Progenitor cell of endocrine pancreas (in vitro differentiated cells): ENCODE measurements at places on chromosomes 13 and 19. TPM values are rescaled to one million over a fixed set of nuclear protein-coding genes. Genes with fewer than 3 reads are reported as not detected.

DNA sequence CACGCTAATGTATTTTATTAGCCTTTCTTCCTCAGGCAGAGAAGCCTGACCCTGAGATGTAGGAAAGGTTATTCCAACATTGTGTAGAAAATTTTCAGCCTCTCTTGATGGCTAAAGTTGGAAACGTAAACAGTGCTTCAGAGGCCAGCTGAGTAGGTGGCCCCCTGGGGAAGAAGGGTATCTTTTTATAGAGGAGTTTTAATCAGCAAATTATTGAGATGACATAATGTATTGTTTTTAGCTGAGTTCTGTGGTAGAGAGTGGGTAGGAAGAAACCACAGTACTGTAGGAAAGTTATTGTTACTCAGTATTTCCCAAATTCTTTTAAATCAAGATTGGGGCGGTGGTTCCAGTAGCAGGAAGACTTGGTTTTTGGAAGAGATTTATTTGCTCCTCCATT, 268.8 kb downstream of the DLEU7 start:
- no peak overlapping the region for H3K4me3 ChIP-seq
- no peaks in the 10 kb centered on the region for H3K36me3 ChIP-seq
- no peak overlapping the region for H3K27ac ChIP-seq
- H3K27me3 ChIP-seq = no peaks in the 10 kb centered on the region
- DNase-seq = no peak
- peaks cover 7% of the 10 kb centered on the region for H3K4me1 ChIP-seq

Gene CNFN
- 2.8 and 2.9 TPM in 2 replicates for total RNA-seq

Gene PNMA8A
- 27.5 and 28.1 TPM in 2 replicates for total RNA-seq

DNA sequence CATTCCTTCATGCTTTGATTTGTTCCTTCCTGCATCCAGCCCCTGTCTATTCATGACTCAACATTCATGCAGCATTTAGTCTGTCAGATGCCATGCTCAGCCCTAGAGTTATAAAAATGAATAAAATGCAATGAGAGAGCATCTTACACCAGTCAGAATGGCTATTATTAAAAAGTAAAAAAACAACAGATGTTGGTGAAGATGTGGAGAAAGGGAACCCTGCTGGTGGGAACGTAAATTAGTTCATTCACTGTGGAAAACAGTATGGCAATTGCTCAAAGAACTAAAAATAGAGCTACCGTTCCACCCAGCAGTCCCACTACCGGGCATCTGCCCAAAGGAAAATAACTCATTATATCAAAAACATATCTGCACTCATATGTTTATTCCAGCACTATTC, 70.0 kb upstream of the GTF3A start:
- peaks cover 6% of the 10 kb centered on the region for H3K27me3 ChIP-seq
- no peak for DNase-seq
- no peak overlapping the region for H3K27ac ChIP-seq
- H3K4me1 ChIP-seq = peaks cover 20% of the 10 kb centered on the region

DNA sequence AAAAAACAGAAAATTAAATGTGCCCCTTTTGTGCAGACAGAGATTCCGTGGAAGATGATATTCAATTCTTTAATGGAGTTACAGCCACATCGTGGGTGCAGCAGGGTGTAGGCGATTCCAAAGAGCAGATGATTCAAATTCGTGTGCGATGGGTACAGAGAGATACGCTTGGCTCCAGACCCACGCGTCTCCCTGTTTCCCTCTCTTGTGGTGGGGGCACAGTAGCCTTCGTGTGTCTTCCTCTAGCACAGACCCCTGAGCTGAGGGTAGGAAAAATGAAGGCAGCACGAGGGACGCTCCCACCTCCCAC, 4.8 kb downstream of the TSPAN16 start:
- H3K4me3 ChIP-seq = no peak overlapping the region
- no peak for DNase-seq
- peaks cover 3% of the 10 kb centered on the region for H3K27me3 ChIP-seq
- H3K36me3 ChIP-seq = no peaks in the 10 kb centered on the region

Gene CYP2A6
- not detected in 2 replicates for total RNA-seq

- no peak for DNase-seq
- H3K4me1 ChIP-seq = no peaks in the 10 kb centered on the region
- peaks cover 8% of the 10 kb centered on the region for H3K27me3 ChIP-seq
- no peaks in the 10 kb centered on the region for H3K36me3 ChIP-seq
Measured at GRCh38 chr13:99124794-99125316, 75.8 kb upstream of the UBAC2 start.

Gene PGLYRP2
- not detected in 2 replicates for total RNA-seq

Gene FXYD7
- not detected in 2 replicates for total RNA-seq

Gene SLC1A5
- 24.2 and 33.5 TPM in 2 replicates for total RNA-seq

GRCh38 chr19:4354897-4355296, 11.5 kb downstream of the MPND start:
- no peaks in the 10 kb centered on the region for H3K4me1 ChIP-seq
- no peak overlapping the region for H3K4me3 ChIP-seq
- H3K27me3 ChIP-seq = no peaks in the 10 kb centered on the region
- H3K27ac ChIP-seq = no peak overlapping the region

Gene SELENOV
- total RNA-seq = 5.1 and 6.5 TPM in 2 replicates

Gene PCDH17
- total RNA-seq = 17.5 and 18.9 TPM in 2 replicates

DNA sequence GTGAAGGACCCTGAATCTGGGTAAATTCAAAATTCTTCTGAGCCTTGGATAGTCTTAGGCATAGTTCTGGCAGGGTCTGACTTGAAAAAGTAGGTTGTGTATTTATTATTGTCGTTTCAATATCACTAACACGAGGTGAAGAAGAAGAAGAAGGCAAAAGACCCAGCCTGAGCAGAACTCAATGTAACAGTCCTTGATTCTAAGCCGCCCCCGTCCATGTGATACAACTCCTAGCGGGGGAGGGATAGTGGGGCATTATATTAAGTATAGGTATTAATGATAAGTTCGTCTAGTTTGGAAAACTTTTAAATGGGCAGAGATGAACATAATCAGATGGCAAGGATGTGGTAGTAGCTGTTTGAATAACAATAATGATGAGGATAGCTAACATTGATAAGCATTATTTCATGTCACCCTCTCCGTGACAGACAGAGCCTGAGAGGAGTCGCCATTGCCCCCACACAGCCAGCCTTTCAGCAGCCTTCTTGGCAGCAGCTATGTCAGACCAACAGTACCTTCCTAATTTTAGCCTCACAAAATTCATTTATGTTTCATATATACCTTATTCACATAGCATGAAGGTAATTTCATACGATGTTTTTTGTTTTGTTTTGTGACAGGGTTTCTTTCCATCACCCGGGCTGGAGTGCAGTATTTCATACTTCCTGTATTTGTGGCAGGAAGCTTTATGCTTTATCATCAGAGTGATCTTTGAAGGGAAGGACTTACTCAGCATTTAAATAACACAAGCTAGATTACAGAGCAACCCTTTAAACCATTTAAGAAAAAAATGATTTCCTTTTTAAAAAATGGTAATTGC, 64.4 kb upstream of the NPAS1 start:
- H3K27me3 ChIP-seq = no peaks in the 10 kb centered on the region
- H3K4me3 ChIP-seq = no peak overlapping the region
- peak overlapping the region; percentile 90 for H3K27ac ChIP-seq
- peaks cover 38% of the 10 kb centered on the region for H3K4me1 ChIP-seq

DNA sequence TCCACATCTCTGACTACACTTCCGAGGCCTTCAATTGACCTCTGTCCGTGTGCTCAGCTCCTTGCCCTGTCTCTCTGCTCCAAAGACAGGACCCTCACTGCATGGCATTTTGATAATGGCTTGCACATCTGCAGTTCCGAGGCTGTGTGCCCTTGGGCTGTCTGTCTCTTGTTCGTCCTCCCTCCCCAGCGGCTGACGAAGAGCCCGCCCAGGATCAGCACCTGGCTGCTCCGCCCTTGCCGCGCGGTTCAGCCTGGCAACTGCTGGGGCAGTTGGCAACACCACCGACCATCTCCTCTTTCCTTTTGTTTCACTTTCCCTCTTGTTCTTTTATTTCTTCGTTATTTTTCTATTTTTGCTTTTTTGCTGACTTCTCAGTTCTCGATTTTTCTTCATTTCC, 270.4 kb downstream of the TEX29 start:
- H3K27ac ChIP-seq = no peak overlapping the region
- no peaks in the 10 kb centered on the region for H3K36me3 ChIP-seq
- H3K27me3 ChIP-seq = peaks cover 30% of the 10 kb centered on the region
- no peak for DNase-seq

Gene WDR88
- not detected in 2 replicates for total RNA-seq

- no peak overlapping the region for H3K4me3 ChIP-seq
- H3K36me3 ChIP-seq = peaks cover 16% of the 10 kb centered on the region
Measured at GRCh38 chr19:5138606-5139582, 170.0 kb downstream of the KDM4B start.

Gene ITGBL1
- total RNA-seq = not detected in 2 replicates

Gene SIGLEC11
- total RNA-seq = not detected in 2 replicates

Gene SLAIN1
- 46.3 and 51.4 TPM in 2 replicates for total RNA-seq

Gene ZBTB7A
- 18.4 and 19.1 TPM in 2 replicates for total RNA-seq

DNA sequence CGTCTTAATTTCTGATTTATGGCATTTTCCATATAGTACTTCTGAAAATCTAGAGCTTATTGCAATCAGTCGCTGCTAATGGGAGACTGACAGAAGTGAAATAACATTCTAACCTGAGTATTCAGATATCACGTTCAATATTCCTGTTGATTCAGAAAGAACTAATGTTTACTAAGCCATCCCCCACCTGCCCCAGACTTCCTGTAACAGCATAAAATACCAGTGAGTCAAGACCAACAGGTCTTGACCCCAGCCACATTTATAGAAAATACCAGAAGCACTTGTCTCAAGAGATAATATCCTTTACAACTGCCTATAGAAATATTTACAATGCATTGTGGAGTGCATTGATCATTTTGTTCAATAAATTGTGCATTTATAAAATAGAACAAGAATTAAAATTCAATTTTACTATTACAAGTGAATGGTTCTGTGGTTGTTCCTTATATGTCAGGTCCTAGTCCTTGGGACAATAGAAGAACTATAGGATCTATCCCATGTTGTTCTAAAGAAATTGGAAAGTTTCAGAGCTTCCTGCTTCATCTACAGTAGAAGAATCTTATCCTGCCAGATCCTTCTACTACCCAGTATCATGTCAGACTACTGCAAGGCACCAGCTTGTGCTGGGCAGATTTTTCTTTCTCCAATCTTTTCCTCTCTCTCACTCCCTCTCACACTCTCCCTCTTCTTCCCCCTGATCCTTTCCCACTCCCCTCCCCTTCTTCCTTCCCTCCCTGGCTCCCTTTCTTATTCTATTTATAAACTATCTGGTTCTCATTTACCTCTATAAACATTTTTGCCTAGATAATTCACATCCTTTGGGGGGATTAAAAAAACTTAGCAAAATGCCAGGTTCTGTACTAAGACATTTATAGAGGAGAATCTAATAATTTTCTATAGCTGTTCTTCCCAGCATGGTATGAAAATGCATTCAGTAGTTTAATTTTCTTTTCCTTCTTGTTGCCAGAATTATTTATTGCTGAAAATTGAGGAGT, 629.9 kb downstream of the DIAPH3 start:
- H3K27me3 ChIP-seq = no peaks in the 10 kb centered on the region
- no peaks in the 10 kb centered on the region for H3K36me3 ChIP-seq

Gene ZNF358
- total RNA-seq = 78.0 and 86.1 TPM in 2 replicates

DNA sequence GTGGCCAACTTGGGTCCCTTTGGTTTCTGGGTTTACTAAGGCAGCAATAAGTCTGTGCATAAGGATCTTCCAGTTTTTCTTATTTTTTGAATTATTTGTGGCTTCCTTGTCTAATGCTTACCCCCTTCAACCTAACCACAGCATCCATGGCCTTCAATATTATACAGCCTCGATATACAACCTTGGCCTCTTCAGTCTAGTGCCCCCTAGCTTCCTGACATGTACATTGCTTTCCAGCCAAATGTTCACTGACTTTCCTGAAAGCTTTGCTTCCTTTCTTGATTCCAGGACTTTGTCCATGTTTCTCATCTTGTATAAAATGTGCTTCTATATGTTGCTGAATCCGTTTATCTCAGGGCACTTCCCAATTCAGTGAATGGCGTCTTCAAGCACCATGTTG, 310.1 kb downstream of the OLFM4 start:
- H3K27ac ChIP-seq = no peak overlapping the region
- H3K4me3 ChIP-seq = no peak overlapping the region
- H3K27me3 ChIP-seq = no peaks in the 10 kb centered on the region
- H3K4me1 ChIP-seq = peaks cover 3% of the 10 kb centered on the region
- H3K36me3 ChIP-seq = no peaks in the 10 kb centered on the region
- DNase-seq = no peak

DNA sequence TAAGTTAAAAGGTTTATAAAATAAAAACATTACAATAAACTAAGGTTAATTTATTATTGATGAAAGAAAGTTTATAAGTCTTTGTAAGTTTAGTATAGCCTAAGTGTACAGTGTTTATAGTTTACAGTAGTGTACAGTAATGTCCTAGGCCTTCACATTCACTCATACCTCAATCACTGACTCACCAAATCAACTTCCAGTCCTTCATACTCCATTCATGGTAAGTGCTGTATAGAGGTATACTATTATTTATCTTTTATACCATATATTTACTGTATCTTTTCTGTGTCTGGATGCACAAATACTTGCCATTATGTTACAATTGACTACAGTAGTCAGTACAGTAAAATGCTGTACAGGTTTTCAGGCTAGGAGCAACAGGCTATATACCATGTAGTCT, 490.0 kb downstream of the GPC6 start:
- no peaks in the 10 kb centered on the region for H3K27me3 ChIP-seq
- H3K4me3 ChIP-seq = no peak overlapping the region
- H3K27ac ChIP-seq = no peak overlapping the region
- peaks cover 21% of the 10 kb centered on the region for H3K36me3 ChIP-seq
- DNase-seq = no peak
